ENCODE measurements at places on chromosomes 5 and 9.

DNA sequence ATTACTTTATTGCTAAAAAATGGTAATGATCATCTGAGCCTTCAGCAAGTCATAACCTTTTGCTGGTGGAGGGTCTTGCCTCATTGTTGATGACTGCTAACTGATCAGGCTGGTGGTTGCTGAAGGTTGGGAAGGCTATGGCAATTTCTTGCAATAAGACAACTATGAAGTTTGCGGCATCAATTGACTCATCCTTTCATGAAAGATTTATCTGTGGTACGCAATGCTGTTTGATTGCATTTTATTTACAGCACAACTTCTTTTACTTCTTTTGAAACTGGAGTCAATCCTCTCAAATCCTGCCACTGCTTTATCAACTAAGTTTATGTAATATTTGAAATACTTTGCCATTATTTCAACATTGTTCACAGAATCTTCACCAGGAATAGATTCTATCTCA is 58.3 kb upstream of the ACO1 start:
- no peak for DNase-seq

- no peak for DNase-seq
Observed at GRCh38 chr9:71514344-71514975, 253.9 kb downstream of the CEMIP2 start.

- no peak for DNase-seq
Observed at GRCh38 chr5:75951158-75951557, 132.0 kb upstream of the SV2C start.

DNA sequence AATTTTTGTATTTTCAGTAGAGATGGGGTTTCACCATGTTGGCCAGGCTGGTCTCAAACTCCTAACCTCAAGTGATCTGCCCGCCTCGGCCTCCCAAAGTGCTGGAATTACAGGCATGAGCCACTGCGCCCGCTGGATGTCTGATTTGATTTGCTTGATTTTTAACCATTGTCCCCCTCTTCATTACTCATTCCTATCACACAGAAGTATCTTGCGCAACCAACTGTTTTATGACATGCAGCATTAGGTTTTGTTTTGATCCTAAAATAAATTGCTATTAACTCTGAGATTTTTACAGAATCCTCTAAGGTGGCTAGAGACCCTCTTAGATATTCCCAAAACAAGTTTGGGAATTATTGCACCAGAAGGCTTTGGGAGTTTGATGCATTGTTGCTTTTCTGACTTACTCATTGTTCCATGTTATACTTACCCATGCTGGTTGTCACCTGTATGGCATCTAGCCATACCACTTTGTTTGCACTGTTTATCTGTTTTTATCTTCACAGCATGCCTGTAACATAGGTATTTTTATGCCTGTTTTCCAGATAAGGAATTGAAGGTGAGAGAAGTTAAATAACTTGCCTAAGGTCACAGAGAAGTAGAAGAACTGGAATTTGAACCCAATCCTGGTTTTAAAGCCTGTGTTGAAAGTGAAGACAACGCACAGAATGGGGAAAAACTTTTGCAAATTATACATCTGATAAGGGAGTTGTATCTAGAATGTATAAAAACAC is 35.9 kb upstream of the PWWP2A start:
- DNase-seq, result no peak

GRCh38 chr9:8660383-8660782 is 860.8 kb upstream of the DMAC1 start:
- peak; percentile 75 for DNase-seq

- peak; percentile 45 for DNase-seq
Observed at GRCh38 chr9:84756171-84756570, 86.6 kb downstream of the NTRK2 start.

GRCh38 chr5:67805666-67806348 is 409.7 kb upstream of the PIK3R1 start:
- DNase-seq, result no peak

DNA sequence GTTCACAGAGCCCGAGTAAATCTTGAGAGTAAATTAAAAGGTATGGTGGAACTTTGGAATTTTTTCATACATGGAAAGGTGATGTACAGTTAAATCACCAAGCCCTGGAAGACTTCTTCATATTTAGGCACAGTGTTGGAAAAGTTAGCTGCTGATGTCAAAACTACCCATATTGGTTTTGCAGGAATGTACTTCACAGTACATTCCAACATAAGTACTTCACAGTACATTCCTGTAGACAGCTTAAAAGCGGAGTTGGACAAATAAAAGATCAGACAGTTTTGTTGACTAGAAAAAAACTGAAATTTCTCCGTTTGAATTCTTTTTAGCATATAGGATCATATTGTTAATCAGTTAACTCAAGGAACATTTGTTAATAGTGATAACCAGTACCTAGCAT is 1.8 kb downstream of the RANBP17 start:
- no peak for DNase-seq

DNA sequence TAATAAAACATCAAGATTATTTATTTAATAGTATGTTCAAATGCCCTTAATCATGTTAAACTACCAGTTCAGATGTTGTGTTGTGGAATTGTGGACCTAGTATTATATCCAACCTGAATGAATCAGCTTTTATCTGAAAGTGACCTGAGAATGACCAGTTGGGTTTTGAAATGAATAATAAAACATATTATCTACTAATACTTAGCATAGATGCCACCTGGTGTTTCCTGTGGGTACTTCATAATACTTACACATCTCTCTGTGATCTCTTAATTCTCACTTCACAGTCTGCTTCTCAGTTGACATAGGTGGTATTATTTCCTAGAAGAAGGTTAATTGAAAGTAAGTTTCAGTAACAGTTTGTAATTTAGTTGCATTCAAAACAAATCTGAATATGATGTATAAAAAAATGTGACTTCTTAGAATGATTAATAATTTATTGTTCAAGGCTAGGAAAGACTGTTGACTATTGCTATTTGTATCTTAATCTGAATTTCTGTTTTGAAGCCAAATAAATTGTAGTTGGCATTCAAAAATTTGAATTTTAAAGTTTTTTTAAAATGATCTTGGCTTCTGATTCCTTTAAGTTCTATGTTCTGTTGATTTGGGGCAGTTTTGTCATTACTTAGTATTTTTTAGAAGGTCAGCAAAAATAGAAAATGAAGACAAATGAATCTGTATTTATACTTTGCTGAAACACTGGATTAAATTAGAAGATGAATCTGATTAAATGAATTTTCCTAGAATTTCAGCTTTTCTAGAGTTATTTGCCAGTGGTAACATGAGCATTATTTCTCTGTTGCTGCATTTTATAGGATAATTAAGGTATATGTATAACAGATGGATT is 48.2 kb downstream of the KIF2A start:
- DNase-seq, result no peak

DNA sequence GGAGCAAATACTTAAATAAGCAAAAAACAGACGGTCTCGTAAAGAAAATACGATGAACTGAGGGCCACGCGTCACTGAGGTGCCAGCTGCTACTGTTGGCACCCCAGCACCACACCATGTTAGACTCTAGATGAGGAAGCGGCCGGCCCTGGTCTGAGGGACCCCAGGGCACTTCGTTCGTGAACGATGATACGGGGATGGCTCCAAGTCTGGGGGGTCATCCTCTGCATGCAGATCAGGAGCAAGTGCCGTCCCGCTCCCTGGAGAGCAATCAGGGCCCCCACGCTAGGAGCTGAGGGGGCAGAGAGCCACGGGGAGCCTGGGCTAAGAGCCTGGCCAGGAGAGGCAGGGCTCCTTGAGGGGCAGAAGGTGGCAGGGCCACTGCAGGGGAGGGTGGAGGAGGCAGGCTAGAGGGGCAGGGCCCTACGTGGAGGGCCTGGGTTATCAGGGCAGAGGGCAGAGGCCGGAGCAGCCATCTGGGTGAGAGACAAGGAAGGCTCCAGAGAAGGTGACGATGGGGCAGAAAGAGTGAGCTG is 24.1 kb downstream of the SARDH start:
- DNase-seq, result no peak

GRCh38 chr5:135234666-135235401 is 164.2 kb downstream of the MACROH2A1 start:
- DNase-seq, result no peak

- DNase-seq, result no peak
Observed at GRCh38 chr5:124132843-124133242, 613.6 kb downstream of the ZNF608 start.

DNA sequence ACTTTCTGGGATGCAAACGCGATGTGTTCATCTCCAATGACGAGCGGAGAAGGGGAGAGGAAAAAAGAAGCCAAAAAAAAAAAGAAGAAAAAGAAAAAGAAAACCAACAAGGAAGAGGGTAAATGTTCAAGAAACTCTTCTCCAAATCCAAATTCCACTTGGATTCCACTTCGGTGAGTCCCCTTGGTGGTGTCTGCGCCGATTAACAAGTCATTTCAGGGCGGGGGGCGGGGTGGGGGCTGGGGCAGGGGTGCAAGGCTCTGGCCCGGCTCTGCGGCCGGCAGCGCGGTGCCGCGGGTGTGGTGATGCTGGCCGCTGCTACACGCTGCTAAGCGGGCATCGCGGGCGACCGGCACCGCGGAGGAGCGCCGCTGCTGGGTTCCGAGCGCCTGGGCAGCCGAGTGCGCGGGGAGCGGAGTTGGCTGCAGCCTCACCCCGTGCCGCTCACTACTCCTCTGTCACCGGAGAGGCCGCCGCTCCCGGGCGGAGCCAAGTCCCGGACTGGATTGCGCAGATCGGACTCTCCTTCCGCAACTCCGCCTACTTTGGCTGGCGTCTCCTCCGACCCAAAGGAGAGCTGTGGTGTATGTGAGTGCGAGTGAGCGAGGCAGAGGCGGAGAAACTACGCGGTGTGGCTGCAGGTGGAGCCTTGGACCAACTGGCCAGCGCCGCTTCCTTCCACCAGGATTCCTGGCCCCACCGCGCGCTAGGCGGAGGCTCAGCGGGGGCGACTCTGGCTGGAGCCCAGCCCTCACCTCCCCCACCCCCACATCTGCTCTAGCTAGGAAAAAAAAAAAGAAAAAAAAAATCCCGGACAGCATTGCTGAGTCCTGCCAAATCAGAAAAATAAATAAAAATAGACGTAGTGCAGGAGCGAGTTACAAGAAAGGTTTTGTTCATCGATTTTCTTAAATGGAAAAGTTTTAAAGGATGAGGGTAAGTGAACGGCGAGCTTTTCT is at the start of gene SEMA6A:
SEMA6A (minus strand) TSS at position 457 of the 959 bp plus-strand sequence. CDS start 69,879 bp downstream, outside the sequence.
- peak; percentile 97 for DNase-seq

DNA sequence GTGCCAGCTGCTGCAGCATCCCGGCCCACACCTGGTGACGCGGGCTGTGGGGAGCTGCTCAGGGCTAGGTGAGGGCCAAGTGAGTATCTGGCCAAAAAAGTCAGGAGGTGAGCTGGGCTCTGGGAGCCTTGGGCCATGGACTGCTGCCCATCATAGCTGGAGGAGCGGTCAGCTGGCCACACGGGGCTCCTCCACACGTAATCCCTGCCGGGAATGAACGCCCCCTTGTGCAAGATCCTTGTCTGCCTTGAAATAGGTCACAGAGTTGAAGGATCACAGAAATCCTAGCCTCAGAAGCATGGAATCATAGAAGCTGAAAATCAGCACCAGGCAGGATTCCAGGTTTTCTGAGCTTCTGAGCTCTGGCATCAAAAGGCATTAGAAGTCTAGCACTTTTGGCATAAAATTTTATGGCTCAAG is 16.8 kb upstream of the COL27A1 start:
- DNase-seq, result no peak

- no peak for DNase-seq
Observed at GRCh38 chr9:70477907-70478480, 63.5 kb upstream of the KLF9 start.

GRCh38 chr5:3122985-3123762 is 371.7 kb upstream of the IRX2 start:
- no peak for DNase-seq

GRCh38 chr5:8606231-8606630 is 737.3 kb downstream of the MTRR start:
- no peak for DNase-seq
